ENCODE measurements at places on chromosomes 5 and 9.

DNA sequence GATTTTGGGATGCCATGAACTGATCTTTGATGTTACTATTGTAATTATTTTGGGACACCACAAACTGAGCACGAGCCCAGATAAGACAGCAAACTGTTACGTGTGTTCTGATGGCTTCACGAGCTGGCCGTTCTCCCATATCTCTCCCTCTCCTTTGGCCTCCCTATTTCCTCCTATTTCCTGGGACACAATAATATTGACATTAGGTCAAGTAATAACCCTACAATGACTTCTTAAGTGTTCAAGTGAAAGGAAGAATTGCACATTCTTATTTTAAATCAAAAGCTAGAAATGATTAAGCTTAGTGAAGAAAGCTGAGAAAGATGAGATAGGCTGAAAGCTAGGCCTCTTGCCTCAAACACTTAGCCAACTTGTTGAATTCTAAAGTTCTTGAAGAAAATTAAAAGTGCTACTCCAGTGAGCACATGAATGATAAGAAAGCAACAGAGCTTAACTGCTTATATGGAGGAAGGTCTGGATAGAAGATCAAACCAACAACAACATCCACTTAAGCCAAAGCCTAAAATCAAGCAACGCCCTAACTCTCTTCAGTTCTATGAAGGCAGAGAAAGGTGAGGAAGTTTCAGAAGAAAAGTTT lies 247.1 kb downstream of the LRRC70 start:
- no peak for DNase-seq

DNA sequence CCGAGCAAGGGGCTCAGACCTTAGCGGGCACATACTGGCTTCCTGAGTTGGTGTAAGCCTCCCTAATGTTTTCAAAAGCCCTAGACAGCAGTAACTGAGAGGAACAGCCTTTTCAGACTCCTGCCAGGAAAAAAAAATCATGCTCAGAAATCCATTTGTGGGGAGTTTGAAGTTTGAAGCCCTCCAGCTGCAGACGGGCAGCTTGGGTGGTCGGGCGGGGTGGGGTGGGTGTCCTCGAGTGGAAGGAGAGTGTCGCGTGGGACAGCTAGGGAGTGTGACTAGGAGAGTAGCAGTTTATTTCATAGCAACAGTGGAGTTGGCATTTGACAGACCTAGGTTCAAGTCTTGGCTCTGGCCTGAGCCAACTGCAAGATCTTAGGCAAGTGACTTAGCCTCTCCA lies 90.7 kb upstream of the PITX1 start:
- DNase-seq, result no peak

GRCh38 chr9:7186175-7186574 lies 428.4 kb downstream of the KDM4C start:
- no peak for DNase-seq

- no peak for DNase-seq
These were observed 33.0 kb downstream of the IRF1 start for GRCh38 chr5:132457371-132458225.

DNA sequence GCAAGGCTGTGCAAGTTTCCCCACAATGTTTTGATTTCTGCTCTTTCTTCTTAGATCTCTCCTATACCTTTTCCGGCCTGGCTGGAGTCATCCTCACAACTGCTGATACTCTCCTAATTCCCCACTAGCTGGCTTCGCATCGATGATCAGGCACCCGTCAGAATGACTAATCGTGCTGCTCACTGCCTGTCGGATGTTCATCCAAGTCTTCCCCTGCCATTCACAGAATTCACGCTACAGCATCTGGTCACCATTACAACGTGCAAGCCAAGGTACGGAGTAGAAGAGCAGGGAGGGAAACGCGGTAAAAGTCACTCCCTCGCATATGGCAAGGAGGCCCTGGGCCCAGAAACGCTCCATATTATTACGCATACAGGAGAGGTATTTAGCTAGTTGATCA lies 35.1 kb downstream of the CDH10 start:
- no peak for DNase-seq

DNA sequence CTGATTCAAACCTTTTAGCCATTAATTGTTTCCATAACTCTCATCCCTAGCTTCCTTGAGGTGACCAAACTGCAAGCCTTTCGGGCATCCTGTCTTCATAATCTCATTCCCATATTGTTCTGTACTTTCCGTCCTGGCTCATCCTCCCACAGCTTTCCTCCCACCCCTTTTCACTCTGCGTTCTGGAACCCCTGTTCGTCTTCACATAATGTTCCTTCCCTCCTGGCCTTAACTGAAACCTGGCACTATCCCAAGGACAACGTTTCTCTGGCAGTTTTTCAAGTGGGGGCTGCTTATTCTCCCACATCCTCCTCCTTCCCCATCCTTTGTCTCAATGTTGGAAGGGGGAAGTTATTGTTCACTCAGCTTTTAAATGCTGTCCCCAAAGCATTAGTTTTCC lies 1.5 kb downstream of the ZNF189 start:
- no peak for DNase-seq

DNA sequence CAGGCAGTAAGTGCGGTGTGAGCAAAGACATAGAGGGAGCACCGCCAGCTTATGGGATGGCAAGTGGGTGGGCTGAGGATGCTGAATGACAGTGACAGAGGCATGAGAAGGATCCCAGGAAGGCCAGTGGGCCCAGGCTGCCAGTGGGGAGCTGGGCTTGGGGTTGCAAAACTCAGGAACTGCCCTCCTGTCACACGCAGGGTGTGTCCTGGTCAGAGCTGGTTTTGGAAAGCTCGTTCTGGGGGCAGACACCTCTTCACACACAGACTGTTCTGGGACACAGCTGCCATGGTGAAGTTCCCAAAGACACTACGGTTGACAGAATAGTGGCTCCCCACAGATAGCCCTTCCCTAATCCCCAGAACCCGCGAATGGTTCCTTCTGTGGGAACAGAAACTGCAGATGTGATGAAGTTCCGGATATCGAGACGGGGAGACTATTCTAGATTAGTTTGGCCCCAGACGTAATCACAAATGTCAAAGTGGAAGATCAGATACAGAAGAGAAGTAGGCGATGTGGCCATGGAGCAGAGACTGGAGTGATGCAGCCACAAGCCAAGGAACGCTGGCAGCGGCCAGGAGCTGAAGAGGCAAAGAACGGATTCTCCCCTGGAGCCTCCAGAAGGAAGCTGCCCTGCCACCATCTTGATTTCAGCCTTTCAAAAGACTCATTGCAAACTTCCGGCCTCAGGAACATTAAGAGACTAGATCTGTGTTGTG lies 159.0 kb downstream of the COL23A1 start:
- DNase-seq, result no peak

- no peak for DNase-seq
These were observed 75.6 kb downstream of the ARHGEF28 start for GRCh38 chr5:73701566-73701965.

DNA sequence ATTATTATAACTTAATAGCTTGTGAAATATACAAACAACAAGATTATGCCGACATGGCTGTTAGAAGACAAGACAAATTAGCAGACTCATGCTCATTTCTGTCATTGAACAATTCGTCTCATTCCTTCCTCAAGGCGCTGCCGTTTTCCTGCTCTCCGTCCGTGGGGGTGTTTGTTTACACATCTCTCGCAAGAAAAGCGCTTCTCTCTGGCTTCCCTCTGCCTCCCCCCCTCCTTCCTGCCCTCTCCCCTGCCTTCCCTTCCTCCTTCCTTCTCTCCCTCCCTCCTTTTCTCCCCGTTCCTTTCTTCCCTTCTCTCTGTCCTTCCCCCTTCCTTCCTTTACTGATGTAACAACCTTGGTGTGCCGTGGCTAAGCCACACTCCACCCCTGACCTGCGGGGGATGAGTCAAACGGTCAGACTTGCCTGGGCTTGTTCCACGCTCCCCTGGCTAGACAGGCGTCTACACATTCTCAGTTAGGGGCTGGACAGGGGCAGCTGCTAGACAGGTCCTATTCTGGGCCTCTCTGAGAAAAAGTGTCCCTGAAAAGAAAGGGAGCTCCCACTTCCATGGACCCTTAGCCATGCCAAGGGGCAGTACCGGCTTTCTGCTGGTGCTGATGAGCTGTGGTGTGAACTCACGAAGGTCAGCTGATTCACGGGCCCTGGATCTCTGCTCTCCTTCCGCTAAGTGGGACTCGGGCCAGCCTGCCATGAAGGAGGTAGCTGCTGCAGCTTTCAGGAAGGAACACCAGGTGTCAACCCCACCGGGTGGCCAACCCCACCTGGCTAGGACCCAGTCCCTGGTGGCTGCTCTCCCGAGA lies 32.0 kb upstream of the SPTLC1 start:
- DNase-seq, result peak; percentile 46

GRCh38 chr5:151721812-151722391 lies 35.2 kb upstream of the SPARC start:
- DNase-seq, result no peak

DNA sequence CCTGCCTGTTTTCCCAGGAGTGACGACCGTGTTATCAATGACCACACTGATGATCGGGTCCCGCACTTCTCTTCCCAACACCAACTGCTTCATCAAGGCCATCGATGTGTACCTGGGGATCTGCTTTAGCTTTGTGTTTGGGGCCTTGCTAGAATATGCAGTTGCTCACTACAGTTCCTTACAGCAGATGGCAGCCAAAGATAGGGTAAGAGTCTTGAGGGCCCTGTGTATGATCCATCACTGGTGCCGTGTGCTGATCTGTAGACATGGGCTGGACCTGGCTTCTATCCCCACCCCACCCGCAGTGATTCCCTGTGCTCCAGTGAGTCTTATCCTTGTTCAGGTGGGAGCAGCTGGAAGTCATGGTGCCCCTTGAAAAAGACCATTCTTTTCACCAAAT lies 26.0 kb downstream of the GABRP start:
- peak; percentile 75 for DNase-seq
